ENCODE measurements at places on chromosomes 5 and 9. TPM values are rescaled to one million over a fixed set of nuclear protein-coding genes. Genes with fewer than 3 reads are reported as not detected.

Gene PCDHGA5
- total RNA-seq, result 1.7 TPM

Gene PPIC
- total RNA-seq, result 8.9 TPM

Gene ECM2
- total RNA-seq, result 3.1 TPM

Gene PCDHB15
- total RNA-seq, result 2.3 TPM

Gene PRRX2
- 16.8 TPM for total RNA-seq

Gene IRGM
- total RNA-seq, result not detected

Gene PCDHGA3
- 1.3 TPM for total RNA-seq

Gene ASB6
- 36.1 TPM for total RNA-seq

Gene DND1
- 3.2 TPM for total RNA-seq

Gene MARCHF3
- 13.9 TPM for total RNA-seq

Gene ADAMTS6
- total RNA-seq, result 2.3 TPM

Gene NUTM2F
- total RNA-seq, result not detected

Gene GKAP1
- 6.3 TPM for total RNA-seq

Gene DRD1
- total RNA-seq, result not detected

Gene HTR4
- total RNA-seq, result 0.34 TPM

Gene ACSL6
- 0.23 TPM for total RNA-seq

Gene SPINK5
- 373 TPM for total RNA-seq

Gene C9orf43
- total RNA-seq, result 2.2 TPM

DNA sequence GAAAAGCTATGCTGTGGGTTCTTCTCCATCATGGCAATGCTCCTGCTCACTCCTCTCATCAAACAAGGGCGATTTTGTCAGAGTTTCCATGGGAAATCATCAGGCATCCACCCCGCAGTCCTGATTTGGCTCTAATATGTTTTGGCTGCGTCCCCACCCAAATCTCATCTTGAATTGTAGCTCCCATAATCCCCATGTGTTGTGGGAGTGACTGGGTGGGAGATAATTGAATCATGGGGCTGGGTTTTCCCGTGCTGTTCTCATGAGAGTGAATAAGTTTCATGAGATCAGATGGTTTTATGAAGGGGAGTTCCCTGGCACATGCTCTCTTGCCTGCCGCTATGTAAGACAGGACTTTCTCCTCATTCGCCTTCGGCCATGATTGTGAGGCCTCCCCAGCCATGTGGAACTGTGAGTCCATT is 163.8 kb downstream of the GADD45G start:
- DNase-seq, result no peak

DNA sequence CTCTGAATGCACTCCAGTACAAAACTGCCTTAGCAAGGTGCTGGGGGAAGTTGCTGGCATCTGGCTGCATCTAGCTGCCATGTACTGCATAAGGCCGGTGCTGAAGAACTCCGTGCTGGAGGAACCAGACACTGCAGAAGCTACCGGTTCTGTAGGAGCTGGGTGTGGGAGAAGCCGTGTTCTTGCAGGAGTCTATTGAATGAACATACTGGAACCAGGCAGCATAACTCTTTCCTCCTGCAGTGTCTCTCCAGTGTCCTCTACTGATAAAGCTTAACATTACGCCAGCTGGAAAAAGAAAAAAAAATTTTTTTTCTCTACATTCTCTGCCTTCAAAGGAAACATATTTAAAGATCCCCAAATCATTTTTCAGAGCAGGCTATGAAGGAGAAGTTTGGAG is 38.5 kb downstream of the VPS13A start:
- DNase-seq, result no peak

- DNase-seq, result no peak
These were observed 295.7 kb downstream of the EDIL3 start for GRCh38 chr5:84088996-84089395.

DNA sequence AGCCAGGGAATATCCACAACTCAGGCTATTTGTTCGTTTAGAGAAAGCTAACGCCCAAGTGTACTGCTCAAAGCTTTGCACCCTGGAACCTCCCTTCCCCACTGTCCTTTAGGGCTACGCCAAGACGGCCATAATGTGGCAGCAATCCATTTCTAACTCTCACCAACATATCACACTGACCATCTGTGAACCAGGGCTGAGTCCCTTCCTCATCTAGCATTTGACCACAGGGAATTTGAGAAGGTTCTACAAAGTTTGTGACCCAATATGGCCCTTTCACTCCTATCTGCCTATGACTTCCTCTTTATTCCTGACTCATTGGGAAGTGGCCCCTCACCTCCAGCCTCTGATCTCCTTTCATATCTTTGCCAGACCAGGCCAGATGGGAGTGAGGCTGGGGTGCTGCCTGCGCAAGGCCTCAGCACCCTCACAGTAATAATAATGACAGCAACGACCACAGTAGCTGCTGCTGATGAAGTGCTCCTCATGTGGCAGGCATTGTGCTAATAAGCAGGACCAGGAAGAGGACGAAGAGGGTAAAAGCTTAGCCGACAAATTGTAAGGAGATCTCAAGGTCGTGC is 9.3 kb upstream of the ARAP3 start:
- DNase-seq, result no peak

DNA sequence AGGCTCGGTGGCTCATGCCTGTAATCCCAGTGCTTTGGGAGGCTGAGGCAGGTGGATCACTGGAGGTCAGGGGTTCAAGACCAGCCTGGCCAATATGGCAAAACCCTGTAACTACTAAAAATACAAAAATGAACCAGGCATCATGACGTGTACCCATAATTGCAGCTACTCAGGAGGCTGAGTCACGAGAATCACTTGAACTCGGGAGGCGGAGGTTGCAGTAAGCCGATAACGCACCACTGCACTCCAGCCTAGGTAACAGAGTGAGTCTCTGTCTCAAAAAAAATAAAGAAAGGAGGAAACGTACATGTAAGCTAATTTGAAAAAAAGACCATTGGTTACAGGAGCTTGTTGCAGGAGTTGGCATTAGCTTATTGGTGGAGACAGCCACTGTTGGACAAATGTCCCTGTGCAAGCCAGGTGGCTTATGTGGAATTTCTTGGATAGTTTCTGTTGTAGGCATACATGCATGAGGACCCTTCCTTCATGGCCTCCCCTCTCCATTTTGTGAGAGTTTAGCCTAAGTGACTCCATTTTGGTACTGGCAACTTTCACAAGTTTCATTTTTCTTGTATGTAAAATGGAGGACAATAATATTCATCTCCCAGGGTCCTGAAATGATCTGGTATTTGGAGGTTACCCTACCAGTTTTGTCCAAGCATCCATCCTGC is 16.8 kb upstream of the RAB14 start:
- DNase-seq, result no peak

- no peak for DNase-seq
These were observed 204.8 kb downstream of the MEF2C start for GRCh38 chr5:88677943-88678769.

GRCh38 chr9:107005201-107005600 is 142.2 kb downstream of the ZNF462 start:
- no peak for DNase-seq

DNA sequence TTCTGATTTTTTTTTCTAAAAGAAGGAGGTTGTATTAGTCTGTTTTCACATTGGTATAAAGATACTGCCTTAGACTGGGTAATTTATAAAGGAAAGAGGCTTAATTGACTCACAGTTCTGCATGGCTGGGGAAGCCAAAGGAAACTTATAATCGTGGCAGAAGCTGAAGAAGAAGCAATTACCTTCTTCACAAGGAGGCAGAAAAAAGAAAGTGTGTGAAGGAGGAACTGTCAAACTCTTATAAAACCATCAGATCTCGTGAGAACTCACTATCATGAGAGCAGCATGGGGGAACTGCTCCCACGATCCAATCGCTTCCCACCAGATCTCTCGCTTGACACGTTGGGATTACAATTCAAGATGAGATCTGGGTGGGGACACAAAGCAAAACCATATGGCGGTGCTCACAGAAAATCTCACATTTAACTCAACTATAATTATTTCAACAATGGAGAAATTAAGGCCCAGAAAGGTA is 27.1 kb downstream of the DPYSL3 start:
- DNase-seq, result no peak

DNA sequence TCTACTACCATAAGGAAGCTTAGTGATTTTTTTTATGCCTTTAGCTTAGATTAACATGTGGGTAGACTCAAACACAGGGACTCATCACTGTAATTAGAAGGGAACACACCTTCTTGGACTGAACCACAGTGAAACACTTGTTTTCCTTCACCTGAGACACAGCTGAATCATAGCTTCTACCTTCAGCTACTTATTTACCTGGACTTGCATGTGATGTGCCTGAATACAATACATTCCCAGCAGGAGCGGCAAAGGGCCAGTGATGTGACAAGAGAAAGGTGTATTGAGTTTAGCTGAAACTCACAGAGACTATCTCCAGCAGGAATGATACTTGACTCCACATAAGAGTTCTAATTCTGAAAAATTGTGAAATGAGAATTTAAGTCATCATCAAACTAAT is 37.8 kb downstream of the GRAMD2B start:
- DNase-seq, result no peak

DNA sequence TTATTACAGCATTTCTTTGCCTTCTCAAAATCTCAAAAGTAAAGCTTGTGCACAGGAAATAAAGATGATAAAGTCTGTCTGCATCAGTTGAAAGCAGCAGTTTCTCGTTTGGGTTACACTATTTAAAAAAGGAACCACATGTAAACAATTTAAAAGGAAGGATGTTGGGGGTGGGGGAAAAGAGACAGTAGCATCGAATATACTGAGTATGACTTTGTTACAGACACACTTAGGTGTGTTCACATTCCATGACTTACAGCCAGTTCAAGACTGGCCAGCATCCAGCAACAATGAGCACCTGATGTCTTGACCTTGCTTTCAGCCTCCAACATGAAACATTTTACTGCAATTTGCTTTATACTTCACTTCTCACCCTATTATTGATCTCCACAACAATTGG is 8.7 kb downstream of the GAPT start:
- DNase-seq, result no peak

DNA sequence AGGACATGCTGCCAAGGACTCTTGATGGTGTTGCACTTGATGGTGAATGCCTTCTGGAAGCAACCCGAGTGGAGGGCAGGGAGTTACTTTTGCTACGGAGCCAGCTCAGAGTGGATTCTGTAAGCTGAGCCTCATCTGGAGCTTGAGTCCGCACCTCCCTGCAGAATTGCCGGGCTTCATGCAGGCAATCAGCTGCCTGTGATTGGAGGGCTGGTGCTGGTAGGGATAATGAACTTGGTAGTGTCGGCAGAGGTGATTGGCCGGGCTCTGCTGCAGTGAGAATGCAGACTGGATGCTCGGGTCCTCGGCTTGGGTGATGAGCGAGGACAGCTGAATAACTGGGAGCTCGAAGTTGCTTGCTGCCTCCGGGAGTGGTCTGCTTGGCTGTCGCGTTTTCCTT is 23.1 kb downstream of the SLC25A25 start:
- peak; percentile 76 for DNase-seq

GRCh38 chr9:127305838-127306226 is 41.3 kb downstream of the GARNL3 start:
- no peak for DNase-seq

- no peak for DNase-seq
These were observed 190.8 kb downstream of the ARHGEF28 start for GRCh38 chr5:73816656-73817420.

GRCh38 chr5:65938256-65938655 is 11.9 kb downstream of the ERBIN start:
- no peak for DNase-seq

- DNase-seq, result peak; percentile 60
These were observed 26.7 kb downstream of the CSF1R start for GRCh38 chr5:150059623-150060022.

GRCh38 chr5:144219869-144220268 is 49.2 kb downstream of the KCTD16 start:
- DNase-seq, result no peak

DNA sequence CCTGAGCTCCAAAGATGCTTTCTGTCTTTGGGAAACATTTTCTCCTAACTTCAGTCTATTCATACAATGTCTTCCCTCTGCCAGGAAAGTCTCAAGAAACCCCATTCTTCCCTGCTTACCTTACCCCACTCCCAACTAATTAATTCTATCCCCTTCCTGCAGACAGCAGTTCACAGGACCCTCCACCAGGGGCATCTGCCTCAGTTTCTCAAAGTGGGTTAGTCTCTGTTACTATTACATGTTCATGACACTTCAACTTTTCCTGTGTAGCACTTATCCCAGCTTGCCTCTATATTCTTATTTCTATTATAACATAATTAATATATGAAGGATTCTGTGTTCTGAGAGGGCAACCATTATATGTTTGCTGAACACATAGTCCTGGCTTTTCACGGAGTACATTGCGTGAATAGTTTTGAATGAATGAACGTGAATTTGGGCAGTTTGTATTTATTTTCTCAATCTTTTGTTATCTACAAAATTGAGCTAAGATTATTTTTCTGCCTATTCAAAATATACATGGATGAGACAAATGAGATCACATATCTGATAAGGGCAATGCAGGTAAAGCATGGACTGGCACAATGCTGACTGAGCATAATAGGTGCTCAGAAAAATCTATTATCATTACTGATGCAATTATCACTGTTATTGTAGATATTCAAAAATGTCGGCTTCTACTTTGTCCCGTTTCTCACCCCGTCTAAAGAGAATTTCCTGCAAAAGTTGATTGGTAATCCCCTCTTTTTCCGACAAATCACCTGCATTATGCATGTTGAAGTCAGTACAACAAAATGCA is 341.1 kb downstream of the BRINP1 start:
- no peak for DNase-seq

- DNase-seq, result no peak
These were observed 567.0 kb downstream of the BNC2 start for GRCh38 chr9:16303506-16303905.

- DNase-seq, result no peak
These were observed 10.9 kb upstream of the SLC25A51 start for GRCh38 chr9:37914701-37915358.

GRCh38 chr9:93217706-93218105 is 33.8 kb downstream of the WNK2 start:
- DNase-seq, result no peak

- no peak for DNase-seq
These were observed 38.0 kb downstream of the KIF24 start for GRCh38 chr9:34291023-34291422.

GRCh38 chr9:421896-422295 is 207.2 kb downstream of the DOCK8 start:
- DNase-seq, result no peak

DNA sequence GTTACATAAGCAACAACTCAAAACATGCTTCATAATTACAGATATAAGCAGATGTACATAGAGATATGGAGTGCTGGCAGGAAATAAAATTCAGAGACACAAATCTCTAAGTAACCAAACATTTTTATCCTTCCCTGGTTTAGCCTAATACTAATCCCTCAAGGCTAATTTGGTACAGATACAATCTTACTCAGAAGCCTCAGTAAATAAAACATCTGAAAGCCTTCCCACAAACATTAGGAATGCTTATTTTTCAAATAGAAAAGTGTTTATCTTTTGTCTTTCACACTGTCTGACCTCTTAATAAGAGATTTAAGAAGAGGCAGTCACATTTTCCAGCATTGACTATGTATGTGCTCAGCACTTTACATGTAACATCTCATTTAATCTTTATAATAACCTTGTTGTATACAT is 399.4 kb downstream of the ARRDC3 start:
- DNase-seq, result no peak

GRCh38 chr9:122642226-122642625 is 15.2 kb downstream of the OR1B1 start:
- no peak for DNase-seq

- DNase-seq, result no peak
These were observed 146.6 kb downstream of the SEC61B start for GRCh38 chr9:99368341-99369326.

- DNase-seq, result no peak
These were observed 50.5 kb upstream of the CTNNAL1 start for GRCh38 chr9:109063760-109064159.

All from suprapubic skin (tissue), 4 donors.